ENCODE measurements at places on chromosomes 5 and 9.
A peak's percentile ranks its signal among the peaks of the same experiment; 100 is the strongest.

- DNase-seq = peak; percentile 38
Measured at GRCh38 chr9:21551401-21551800, 69.3 kb upstream of the IFNE start.

DNA sequence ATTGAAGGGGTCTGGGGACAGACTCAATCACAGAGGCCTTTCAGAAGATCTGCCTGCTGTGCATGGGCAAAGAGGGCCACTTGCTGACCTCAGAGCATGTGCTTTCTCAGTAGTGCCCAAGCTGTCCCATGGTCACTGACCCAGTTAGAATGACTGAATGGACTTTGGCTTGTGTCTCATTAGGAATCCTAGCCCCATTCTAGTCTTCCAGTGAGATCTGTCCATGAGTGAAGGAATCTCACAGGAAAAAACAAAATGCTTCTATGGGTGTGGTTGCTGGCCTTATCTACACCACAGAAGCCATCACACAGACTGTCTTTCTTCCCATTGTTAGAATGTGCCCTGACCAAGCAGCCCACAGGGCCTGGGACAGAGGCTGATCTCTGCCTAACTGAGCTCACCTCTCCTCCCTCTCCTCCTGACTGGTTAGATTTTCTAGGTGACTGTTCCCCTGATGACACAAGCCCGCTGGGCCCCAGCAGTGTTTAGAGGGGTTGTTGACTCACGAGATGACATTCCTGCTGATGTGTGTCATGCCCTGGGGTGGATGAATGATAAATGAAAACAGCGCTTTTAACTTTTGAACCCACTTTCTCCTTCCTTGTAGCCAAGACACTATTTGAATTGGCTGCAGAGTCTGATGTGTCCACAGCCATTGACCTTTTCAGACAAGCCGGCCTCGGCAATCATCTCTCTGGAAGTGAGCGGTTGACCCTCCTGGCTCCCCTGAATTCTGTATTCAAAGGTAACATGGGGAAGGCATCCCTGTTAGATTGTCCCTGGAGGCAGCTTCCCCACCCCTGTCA, 24.8 kb downstream of the TGFBI start:
- DNase-seq = peak; percentile 97

DNA sequence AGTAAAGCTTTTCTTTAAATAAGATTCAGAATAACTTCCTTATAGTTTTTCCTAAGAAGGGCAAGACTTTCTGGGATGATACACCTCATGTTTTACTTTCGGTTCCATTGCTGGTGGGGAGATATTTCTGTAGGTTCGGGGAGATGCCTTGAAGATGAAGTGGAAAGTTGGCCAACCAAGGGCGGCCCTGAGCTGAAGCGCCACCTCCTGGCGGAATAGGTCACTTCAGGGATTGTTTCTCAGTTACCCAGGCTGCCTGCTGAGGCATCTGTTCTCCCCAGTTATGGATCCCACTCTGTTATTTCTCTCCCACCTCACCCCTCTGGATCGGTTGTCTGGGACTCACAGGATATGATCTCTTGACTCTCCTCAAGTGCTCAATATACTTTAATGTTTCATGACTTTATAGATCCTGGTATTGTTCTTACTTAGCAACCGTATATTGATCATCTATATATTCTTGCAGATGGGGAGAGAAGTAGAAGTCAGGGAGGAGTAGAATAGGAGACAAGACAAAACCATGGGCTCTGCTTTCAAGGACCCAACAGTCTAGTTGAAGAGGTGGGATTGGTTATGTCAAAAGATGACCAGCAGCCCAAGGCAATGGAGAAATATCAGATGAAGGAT, 23.4 kb downstream of the MEGF10 start:
- peak; percentile 35 for DNase-seq

GRCh38 chr5:147200004-147200403, 34.8 kb upstream of the STK32A start:
- no peak for DNase-seq

GRCh38 chr9:673264-673965, 168.1 kb upstream of the DMRT1 start:
- no peak for DNase-seq

DNA sequence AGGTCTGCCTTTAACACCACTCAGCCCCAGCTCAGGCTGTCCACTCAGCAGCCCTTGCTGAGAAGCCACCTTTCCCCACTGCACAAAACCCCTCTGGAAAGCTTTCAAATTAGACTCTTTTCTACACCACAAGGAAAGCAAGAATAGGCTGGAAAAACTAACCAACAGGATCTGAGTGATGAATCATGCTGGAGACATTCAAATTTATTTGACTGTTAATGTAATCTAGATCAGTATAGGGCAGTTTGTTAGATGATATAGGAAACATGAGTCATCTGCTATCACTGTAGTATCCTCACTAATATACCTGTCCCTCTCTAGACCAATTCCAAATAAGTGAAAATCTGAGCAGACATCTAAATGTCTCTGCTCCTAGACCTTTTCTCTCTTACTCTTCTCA, 127.8 kb upstream of the PAM start:
- no peak for DNase-seq

DNA sequence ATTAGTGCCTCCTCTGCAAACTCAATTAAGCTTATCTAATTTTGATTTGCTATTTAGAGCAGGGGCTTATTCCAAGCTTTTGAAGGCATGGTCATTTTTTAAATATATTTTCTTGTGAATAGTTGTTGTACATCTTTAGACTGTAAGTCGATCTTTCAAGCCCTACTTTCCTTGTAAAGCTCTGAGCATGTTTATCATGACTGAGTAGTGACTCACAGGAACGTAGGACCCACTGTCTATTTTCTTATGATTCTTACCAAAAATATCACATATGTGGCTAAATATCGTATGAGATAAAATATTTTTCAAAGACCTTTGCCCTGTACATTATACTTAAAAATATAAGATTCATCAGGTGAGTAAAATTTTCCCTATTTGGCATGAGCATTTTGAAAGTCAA, 440.4 kb upstream of the GRIN3A start:
- DNase-seq = no peak

Measured in Caki2 (cell line).